Activated CD4-positive, alpha-beta T cell treated with anti-CD3 and anti-CD28 coated beads, Interleukin-2, amount 50 U/mL, for 48 hours (primary cell): ENCODE measurements at places on chromosomes 5 and 9.

DNA sequence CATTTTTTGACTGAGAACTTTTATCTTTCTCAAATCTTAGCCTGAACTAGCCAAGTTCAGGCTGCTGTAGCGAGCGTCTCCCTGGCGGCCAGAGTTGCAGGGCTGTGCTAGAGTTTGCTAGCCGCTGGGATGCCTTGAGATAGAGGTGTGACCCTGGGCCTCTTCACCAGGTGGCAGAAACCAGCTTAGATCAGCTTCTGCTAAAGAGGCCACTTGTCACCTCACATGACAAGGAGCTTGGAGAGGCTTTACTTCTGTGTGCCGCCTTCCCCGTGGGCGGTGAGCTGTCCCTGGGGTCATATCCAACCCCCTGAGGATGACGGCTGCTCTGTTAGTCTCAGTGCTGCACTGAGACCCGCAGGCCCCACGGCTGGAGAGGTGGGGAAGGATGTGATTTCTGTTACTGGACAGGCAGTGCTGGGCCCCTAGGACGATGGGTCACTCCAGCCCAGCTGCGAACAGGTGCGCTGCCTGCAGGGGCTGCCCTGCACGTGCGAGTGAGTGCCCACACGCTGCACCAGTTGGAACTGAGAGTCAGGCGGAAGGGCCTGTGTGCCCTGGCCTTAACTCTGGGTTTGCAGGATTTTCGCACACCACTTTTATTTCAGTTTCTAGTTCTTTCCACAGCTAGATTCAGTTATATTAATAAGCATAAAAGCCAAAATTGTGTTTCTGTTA, 63.8 kb downstream of the EHMT1 start:
- no peak for DNase-seq

DNA sequence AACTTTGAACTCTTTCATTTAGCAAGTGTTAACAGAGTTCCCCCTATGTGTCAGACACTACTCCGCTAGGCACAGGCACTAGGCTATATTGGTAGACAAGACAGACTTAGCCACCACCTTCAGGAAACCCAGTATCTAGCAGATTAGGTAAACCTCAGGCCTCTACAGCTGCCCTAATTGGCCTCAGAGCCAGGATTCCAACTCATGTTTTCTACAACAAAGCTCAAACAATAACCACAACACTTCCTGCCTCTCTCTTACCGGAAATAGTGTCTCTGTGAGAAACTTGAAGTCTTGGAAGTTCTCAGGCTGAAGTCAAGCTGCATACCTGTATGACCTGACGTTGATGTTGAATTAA, 116.6 kb upstream of the SLC44A1 start:
- DNase-seq: no peak

DNA sequence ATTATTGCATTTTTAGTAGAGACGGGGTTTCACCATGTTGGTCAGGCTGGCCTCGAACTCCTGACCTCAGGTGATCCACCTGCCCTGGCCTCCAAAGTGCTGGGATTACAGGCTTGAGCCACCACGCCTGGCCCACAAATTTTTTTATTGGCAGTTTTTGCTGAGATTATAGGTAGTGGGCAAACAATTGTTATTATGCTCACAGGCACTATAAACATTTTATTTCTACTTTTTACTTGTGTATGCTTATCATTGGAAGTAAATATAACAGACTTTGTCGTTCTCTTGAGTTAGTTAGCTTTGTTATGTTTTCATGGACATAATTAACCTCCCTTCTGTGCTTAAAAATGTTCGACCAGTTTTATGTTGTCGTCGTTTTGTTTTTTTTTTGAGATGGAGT, 23.9 kb downstream of the UGCG start:
- no peak for DNase-seq

- DNase-seq: no peak
Measured at GRCh38 chr9:87630846-87631245, 95.1 kb upstream of the CTSL start.

GRCh38 chr9:18385696-18386490, 88.1 kb upstream of the ADAMTSL1 start:
- DNase-seq: no peak

DNA sequence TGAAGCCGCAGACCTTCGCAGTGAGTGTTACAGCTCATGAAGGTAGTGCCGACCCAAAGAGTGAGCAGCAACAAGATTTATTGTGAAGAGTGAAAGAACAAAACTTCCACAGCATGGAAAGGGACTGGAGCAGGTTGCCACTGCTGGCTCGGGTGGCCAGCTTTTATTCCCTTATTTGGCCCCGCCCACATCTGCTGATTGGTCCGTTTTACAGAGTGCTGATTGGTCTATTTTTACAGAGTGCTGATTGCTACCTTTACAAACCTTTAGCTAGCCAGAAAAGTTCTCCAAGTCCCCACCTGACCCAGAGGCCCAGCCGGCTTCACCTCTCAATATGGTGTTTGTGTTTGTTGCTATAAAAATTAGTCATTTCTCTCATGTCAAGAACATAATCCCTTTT, 49.7 kb downstream of the RECK start:
- no peak for DNase-seq

- DNase-seq: no peak
Measured at GRCh38 chr9:108239696-108240321, 616.0 kb downstream of the ACTL7B start.

DNA sequence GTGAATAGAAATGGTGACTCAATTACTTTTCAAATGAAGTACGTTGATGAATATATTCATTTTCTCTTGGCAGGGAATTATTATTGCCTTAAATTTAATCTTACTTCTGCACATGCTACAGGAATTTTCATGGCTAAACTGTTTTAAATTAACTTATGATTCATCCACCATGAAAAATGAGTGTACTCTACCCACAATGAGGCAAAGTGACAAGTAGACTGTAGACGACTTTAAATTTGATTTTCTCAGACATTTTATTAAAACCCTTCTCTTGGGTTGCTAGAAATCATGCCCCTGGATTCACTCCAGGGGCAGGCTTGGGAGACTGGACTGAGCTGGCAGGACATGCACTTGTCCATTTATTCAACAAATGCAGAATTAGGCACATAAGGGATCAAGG, 23.5 kb upstream of the ERAP2 start:
- no peak for DNase-seq

GRCh38 chr9:109382182-109382581, 61.3 kb upstream of the EPB41L4B start:
- DNase-seq: no peak

GRCh38 chr9:84556556-84556955, 113.0 kb upstream of the NTRK2 start:
- DNase-seq: no peak

- DNase-seq: no peak
Measured at GRCh38 chr9:37290940-37291485, 131.5 kb upstream of the GRHPR start.

DNA sequence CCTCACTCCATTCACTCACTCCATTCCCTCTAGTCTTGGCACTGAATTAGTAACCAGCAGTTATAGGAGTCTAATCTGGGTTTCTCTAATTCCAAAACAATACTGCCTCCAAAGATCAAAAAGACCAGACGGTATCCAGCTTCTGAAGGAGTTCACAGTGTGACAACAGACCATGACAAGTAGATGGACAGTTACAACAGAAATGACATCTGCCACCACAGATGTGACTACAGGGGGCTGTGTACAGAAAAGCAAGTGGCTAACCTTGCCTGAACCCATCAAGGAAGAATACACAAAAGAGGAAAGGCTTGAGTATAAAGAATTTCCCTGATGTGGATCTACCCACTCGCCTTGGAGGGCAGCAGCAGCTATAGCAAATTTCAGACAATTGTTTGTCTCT, 112.4 kb downstream of the ACTL7B start:
- DNase-seq: no peak

DNA sequence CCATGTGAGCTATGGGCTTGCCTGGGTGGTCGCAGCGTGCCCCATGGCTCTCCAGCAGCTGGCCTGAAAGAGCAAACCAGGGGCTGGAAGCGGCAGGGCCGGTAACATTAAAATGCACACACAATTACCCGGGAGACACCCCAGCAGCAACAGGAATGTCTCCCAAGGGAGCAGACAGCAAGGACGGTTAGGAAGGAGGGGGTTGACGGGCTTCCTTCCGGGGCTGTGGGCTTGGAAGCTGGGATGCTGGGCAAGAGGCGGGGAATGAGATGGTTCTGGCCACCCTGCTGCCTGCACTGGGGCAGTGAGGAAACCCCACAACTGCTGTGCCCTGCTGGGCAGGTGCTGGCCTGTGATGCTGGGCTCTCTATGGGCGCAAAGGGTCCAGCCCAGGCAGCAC, 71.8 kb upstream of the ADAMTS2 start:
- DNase-seq: no peak

DNA sequence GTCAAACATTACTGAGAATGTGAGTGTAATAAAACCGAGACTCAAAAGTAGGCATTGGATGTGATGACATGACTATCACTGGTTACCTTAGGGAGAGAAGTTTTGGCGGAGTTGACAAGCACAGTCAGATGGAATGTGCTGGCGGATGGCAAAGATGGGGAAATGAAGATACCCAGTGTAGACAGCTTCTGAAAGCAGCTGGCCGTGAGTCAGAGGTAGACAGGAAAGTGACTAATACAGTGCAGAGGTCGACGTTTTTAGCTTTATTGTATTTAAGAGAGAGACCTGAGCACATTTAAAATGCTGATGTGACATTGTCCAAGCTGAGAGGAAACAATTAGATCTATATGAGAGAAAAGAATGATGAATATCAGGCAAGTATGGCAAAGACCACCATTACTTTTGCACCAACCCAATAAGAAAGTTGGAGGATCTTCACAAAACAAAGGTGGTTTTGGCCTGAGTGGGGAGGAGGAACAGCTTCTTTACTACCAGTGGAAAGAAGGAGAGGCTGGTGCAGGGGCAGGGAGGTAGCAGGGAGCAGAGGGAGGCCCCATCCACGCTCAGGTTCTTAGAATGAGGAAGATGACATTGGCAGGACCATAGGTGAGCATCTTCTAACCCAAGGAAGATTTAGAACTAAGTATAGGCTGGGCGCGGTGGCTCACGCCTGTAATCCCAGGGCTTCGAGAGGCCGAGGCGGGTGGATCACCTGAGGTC, 36.7 kb upstream of the KCNIP1 start:
- peak; percentile 65 for DNase-seq

- no peak for DNase-seq
Measured at GRCh38 chr5:59525957-59526356, 367.6 kb downstream of the PDE4D start.

DNA sequence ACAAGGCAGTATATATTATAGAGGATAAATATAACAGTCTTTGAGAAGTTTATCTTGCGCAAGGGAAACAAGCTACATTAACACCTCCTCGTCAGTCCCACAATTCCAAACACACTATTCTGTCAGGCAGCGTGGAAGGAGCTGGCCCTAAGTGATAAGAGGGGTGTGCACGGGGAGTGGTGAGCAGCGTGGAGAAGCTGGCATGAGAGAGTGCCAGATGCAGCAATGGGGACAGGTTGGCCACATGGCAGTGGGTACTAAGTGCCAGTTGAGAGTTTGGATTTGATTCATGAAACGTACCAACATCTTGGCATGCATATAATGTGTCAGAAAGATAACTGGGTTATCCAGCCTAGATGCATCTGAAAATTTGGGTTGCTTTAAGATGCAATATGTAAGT, 460.2 kb downstream of the ICE1 start:
- no peak for DNase-seq

DNA sequence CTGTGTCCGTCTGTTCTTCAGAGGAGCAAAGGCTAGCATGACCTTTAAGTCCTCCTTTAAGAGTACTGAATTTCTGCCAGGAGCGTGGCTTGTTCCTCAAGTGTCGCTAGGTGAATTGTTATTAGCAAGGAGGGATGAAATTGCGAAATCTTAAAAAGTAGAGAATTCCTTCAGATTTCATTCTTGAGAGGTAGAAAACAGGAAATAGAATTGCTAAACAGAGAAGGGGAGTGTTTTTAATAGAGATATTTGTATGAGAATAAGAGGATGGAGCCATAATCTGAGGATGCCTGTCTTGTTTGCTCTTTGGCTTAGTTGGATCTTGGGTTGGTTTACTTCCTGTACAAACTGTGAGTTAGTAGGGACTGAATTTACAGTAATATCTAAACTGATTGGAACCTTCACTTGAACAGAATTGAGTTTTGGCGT, 39.2 kb downstream of the EXOSC2 start:
- DNase-seq: no peak

GRCh38 chr5:112690605-112691338, 46.9 kb upstream of the APC start:
- no peak for DNase-seq

DNA sequence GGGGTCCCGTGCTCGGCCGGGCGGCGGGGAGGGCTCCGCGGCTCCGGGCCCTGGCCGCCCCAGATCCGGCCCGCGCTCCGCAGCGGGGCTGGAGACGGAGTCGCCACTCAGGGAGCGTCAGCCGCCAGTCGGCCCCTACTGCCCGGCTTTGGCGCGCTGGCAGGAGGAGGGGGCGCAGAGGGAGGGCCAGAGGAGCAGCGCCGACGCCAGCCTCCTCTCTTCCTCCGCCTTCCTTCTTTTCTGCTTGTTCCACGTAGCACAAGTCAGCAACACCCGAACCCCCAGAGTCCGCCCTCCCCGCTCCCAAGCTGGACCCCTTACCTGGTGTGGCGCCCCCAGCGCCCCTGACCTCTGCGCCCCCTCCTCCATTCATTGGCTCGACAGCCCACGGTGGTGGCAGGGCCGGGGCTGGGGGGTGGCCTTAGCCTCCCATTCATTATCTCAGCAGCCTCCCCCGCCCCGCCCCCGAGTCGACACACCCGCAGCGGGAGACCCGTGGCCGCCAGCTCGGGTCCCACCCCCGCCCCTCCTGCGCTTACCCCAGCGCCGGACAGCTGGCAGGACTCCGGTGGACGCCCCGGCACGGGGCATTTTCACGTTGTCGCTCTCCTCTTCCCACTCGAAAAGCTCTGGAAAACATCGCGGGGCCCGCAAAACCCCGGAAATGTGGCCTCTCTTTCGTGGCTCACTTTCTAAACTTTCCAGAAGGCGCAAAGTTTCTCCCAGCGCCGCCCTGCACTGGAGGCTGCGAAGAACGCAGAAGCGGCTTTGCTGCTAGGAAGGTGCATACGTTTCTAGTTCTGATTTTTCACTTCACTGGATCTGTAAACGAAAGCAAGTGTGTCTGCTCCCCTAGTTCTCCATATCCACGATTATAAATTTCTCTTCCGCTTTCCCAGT, at the start of gene LPAR1:
LPAR1 (minus strand) TSS at position 140 of the 900 bp plus-strand sequence. CDS start 66,353 bp downstream, outside the sequence.
- no peak for DNase-seq

DNA sequence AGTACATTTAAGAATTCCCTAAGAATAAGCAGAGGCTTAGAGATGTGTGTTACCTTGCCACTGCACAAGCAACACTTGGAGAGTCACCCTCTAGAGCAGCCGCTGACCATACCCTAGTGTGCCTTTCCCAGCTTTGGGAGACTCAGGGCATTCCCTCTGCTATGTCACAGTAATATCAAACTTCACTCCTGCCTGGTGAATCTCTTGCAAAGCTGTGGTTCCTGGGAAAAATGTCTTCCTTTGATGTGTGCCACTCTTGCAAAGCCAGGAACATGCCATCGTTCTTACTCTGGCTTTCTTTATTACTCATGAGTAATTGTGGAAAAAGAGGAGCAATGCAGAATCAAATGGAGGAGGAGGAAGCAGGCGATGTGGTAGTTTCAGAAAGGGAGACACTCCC, 173.2 kb downstream of the CCDC192 start:
- DNase-seq: no peak

DNA sequence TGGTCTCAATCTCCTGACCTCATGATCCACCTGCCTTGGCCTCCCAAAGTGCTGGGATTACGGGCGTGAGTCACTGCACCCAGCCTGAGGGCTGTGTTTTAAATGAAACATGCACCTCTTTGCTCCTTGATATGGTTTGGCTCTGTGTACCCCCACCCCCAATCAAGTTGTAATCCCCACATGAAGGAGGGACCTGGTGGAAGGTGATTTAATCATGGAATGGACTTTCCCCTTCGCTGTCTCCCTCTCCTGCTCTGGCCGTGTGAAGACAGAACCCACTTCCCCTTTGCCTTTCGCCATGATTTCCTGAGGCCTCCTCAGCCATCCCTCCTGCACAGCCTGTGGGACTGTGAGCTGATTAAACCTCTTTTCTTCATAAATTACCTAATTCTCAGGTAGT, 12.5 kb upstream of the NOTCH1 start:
- DNase-seq: no peak
